Fibroblast of the aortic adventitia (primary cell): ENCODE measurements at places on chromosomes 16 and 17. TPM values are rescaled to one million over a fixed set of nuclear protein-coding genes. Genes with fewer than 3 reads are reported as not detected.

- no peak for DNase-seq
Observed at GRCh38 chr16:75927810-75928209, 201.5 kb upstream of the CPHXL start.

DNA sequence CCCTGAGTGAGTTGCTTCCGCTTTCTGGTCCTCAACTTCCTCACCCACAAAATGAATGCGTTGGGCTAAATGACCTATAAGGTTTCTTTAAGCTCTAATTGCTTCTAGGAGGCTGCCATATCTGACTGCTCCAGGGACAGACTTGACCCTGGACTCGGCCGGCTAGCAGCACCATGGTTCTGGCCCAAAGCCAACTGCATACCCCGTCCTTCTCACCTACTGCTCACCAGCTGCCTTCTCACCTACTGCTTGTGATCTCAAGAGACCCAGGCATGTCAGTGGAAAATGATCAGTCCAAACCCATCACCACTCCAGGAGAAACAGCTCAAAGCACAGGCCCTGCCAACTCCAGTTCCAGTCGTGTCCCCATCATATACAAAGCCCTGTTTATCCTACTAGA is 124.3 kb upstream of the IRX5 start:
- DNase-seq = no peak

DNA sequence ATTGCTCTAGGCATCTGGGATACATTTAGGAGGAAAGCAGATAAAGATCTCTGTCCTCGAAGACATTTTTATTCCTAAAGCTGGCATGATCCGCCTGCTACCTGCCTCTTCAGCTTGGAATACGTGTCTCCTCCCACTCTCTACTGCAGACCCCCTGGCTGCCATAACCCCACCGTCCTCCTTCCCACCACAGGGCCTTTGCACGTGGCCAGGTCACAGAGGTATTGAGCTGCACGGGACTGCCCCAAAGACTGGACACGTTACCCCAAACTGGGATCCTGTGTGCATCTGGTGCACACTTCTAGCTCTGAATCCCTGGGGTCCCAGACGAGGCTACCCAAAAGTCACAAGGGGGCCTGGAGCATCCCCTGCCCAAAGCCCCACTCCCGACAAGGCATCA is 351.2 kb upstream of the EEF2KMT start:
- DNase-seq = no peak

DNA sequence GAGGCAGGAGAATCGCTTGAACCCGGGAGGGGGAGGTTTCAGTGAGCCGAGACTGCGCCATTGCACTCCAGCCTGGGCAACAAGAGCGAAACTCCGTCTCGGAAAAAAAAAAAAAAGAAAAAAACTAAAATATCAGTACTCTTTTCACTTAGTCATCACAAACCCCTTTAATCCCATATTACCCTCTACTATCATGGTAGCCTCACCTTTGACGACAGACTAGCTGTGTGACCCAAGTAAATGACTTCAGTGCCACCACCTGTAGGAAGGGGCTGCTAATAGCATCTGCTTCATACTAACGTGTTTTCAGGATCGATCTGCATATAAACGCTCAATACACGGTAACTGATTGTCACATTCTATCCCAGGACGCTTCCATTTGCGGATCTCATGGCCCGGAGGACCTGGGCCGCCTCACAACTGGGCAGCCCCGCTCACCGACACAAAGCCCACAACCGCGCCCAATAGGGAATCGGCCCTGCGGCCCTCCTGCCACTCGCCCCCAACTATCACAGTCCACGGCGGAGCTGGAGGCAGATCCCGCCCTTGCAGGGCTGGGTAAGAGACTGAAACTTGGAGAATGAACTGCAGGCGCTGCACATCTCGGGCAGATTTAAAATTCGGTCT is 1.1 kb upstream of the ZNF263 start:
- DNase-seq = no peak

- DNase-seq = peak; percentile 25
Observed at GRCh38 chr17:10178506-10178991, 19.9 kb downstream of the GAS7 start.

GRCh38 chr17:63832455-63832854 is 5.0 kb upstream of the FTSJ3 start:
- DNase-seq = no peak

- DNase-seq = no peak
Observed at GRCh38 chr17:71055128-71055527, 885.8 kb downstream of the KCNJ2 start.

DNA sequence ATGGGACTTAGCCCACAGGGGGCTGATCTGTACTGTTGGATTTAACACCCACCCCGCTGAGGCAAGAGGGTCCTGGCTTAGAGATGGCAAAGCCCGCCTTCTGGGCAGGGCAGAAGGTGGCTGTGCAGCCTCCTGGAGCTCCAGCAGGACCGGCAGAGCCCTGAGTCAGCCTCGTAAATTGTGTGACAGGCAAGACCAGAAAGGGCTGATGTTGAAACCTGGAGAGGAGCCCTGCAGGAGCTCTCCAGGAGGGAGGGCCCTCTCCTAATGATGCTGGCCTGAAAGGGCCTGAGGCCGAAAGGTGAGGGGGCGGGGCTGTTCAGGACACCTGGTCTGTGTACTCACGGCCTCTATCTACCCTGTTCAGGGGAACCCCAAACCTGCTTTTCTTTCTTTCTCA is 22.5 kb upstream of the MYO15B start:
- DNase-seq = peak; percentile 25

GRCh38 chr17:69547947-69548346 is 133.4 kb downstream of the MAP2K6 start:
- DNase-seq = no peak

GRCh38 chr17:77146246-77146632 is 5.5 kb downstream of the SEC14L1 start:
- no peak for DNase-seq

DNA sequence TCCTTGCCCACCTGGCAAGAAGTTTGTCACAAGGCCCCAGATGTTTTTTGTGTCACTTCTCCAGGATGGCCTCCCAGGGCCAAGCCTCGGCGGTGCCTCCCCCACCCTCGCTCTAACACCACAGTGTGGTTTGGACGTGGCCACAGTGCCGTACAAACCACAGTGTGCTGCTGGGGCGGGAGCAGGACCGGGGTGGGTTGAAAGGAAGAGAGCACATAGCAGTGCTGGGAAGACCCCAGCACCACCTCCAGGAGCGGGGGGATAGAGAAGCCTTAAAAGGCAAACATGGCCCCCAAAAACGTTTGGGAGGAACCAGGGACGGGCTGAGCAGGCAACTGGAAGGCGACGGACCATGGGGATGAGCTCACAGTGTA is 5.0 kb upstream of the BCL6B start:
- DNase-seq = no peak

DNA sequence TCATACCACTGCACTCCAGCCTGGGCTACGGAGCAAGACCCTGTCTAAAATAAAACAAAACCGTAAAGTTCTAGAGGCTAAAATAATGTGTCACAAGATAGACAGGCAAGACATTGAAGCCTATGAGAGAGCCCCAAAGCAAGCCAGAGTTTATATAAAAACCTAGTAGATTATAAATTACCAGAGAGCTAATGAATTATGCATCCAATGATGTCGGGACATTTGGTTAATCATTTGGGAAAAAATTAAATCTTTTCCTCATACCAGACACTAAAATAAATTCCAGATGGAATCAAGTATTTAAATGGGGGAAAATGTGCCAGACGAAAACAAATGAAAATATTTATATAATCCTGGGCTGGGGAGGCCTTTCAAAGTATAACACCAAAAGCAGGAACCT is 24.2 kb downstream of the CCDC40 start:
- DNase-seq = no peak

- DNase-seq = no peak
Observed at GRCh38 chr17:43813386-43813785, 19.6 kb downstream of the MPP3 start.

- DNase-seq = no peak
Observed at GRCh38 chr16:50519001-50519400, 29.2 kb upstream of the NKD1 start.

GRCh38 chr17:42562388-42563142 is 617 bp downstream of the COASY start:
- peak; percentile 25 for DNase-seq

DNA sequence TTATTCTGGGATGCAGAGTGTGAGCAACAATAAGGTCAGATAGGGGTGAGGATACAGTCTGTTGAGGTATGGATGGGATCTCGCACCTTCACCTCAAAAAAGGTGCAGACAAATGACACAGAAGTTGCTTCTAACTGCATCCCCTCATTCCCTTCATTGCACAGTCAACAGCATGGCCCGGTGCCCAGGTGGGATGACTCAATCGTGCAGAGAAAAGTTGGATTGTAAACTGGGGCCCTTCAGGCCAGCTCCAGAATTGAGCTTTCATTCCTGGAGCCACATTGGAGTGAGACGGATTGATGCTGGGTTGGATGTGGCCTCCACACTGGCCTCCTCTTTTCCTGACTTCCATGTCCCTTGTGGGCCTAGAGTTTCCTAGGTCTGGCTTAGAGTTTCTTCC is 977.4 kb downstream of the KCNJ18 start:
- DNase-seq = no peak

DNA sequence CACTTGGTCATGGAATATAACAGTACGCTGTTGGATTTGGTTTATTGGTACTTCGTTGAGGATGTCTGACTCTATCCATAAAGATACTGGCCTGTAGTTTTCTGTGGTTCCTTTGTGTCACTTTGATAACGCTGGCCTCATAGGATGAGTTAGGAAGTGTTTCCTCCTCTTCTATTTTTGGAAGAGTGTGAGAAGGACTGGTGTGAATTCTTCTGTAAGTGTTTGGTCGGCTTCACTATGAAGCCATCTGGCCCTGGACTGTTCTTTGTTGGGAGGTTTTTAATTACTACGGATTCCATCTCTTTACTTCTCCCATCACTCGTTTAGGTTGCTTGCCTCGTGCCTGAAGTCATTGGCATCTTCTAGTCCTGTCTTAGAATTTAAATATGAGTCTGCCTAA is 117.3 kb downstream of the OR1D5 start:
- DNase-seq = no peak

DNA sequence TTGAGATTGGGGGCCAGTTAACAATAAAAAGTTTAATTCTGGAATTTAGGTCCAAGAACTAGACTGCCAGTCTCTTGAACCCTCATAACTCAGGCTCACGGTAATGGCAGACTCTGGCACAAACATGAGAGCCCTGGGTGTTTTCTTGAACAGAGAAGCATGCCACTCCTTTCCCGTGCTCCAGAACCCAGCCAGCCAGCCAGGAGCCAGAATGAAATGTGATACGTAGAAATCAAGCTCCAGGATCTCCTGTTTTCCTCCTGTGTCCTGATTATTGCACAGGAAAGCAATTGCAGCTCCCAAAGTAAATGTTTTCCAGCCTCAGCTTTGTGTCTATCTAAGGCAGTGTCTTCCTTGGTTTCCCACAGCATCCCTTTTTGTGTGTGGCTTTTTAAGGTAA is 46.2 kb upstream of the NOL11 start:
- DNase-seq = peak; percentile 40

DNA sequence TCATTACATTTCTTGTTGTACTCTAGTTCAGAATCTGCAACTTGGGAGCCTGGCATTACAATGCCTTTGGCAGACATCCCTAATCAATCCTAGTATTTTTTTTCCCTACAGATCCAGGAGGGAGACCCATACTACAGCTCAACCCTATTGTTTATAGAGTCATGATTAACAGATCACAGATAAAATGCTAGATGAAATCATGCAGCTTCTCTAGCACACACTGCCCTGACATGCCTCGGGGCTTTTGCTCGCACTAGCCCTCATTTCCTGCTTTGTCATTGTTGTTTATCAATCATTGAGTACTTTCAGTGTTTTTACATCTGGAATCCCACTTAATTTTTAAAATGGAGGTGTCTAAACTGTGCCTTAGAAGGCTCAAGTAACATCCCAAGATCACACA is 412.5 kb downstream of the CA10 start:
- DNase-seq = no peak

- DNase-seq = no peak
Observed at GRCh38 chr17:1560101-1560857, 2.3 kb downstream of the PITPNA start.

DNA sequence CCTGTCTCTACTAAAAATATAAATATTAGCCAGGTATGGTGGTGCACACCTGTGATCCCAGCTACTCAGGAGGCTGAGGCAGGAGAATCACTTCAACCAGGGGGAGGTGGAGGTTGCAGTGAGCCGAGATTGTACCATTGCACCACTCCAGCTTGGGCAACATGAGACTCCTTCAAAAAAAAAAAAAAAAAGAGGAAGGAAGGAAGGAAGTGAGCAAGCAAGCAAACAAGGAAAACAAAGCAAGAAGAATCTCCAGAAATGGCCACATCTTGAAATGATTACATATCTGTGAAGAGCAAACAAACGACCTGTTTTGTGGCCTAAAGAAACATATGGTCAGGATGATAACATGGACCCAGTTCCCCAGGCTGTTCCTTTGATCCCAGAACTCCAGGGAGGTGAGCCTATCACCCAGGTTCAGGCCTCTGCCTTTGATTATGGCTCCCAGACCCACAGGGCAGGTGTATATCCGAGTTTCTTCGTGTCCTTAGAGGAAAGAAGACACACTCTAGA is 8.9 kb downstream of the ACOX1 start:
- DNase-seq = peak; percentile 49

GRCh38 chr16:4788489-4788889 is 344 bp upstream of the SEPTIN12 start:
- DNase-seq = no peak

DNA sequence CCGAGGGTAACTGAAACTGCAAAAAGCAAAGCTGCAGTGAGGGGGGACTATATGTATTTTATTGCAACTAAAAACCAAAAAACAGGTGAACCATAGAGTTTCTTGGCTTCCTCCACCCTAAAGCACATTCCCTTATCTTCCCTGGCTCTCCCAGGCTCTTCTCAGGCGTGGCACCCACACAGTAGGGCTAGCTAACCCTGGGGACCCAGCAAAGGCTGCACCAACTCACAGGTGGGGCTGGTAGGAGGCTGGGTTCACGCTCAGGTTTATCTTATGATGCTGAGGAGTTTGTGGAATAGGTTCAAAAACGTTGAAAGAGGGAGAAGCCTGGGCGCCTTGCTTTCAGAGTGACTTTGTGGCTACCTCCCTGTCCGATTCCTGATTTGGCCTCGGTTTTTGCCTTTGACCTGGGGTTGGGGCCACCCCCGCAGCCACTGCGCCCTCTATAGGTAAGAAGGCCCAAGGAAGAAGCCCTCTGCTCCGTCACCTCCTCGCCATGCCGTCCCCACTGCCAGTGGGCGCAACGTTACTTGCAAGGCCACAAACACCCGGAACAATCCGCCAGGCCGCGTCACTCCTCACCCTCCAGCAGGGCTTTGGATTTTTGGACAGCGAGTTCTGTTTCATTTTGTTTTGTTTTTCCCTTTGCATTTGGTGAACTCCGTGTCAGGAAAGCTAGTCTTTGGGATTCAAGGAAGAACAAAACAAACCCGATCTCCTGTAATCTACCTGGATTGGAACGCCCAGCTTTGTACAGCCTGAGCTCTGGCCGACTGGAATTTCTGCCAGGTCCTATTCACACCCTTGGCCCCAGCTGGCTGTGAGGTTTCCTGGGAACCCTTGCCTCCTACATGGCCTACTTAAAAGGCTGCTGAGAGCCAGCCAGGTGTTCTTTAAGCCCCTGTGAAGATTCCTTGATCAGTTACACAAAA is 60.8 kb downstream of the TBC1D16 start:
- no peak for DNase-seq

The RHBDL3 gene
- 0.09 TPM in 1 of 2 replicates, not detected in the other for total RNA-seq

The SCGB1C2 gene
- total RNA-seq = not detected in 2 replicates

The SYNGR3 gene
- total RNA-seq = 0.98 and 1.4 TPM in 2 replicates

The HIGD1B gene
- total RNA-seq = not detected in 2 replicates

The KRT33A gene
- not detected in 2 replicates for total RNA-seq

The SLC52A1 gene
- total RNA-seq = 0.09 and 0.25 TPM in 2 replicates
